ENCODE measurements at places on chromosomes 3 and 15.

DNA sequence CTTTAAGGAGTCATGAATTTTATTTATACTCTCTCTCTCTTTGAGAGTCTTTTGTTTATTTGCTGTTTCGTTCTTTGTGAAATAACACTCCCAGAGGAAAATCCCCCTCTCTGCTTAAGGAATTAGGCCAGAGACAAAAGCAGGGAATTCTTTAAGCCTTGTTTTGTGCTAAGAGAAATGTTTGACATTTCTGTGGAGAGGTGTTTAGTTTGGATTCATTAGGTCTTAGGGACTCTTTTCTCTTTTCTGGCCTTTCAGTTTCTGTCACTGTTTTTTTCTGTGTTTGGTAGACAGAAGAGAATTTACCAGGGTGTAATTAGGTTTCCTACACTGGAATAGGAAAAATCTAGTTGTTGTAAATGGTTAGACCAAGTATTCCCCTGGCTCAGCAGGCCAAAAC is 241.8 kb upstream of the NR2F2 start:
- no peak for DNase-seq

GRCh38 chr3:188904670-188905069 is 267.1 kb upstream of the TPRG1 start:
- DNase-seq, result no peak

- DNase-seq, result no peak
Observed at GRCh38 chr15:36232491-36232890, 346.9 kb upstream of the CDIN1 start.

DNA sequence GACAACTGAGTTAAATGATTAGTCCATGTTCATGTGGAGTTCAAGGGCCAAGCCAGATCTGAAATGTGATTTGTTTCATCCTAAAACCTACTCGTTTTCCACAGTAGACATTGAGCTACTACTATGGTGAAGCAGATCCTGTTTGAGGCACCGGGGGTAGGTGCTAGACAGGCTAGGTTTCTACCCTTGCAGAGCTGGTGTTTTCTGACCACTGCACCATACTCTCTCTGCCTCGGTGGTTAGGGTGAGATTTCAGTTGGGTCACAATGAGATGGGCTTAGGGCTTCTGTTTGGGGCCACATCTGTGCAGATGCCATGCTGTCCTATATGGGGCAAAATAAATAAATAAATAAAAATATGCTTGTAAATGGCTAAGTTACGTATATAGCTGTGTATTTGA is 99.3 kb downstream of the OXNAD1 start:
- no peak for DNase-seq

- DNase-seq, result no peak
Observed at GRCh38 chr3:12935023-12935860, 93.9 kb upstream of the RPL32 start.

DNA sequence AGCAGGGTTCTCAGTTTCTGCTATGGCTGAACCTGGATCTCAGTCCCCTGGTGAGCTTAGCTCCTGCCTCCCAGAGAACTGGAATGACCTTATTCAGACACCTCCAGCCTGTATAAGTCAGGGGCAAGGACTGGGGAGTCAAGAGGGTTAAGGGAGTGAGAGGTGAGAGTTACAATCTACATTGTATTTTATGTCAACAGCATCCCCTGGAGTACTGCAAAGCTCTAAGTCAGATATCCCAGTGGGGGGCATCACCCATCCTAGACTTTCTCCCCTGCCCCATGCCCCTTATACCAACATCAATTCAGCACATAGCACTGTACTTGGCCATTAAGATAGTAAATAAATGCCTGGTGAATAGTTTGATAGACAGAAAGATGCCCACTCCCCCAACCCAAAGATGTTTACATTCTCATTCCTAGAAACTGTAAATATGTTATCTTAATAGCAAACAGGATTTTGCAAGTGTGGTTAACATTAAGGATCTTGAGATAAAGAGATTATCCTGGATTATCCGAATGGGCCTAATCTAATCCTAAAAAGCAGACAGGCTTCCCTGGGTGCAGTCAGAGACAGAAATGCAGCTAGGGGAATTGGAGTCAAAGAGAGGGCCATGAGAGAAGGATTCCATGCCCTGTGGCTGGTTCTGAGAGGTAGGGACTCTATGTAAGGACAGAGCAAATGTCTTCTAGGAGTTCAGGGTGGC is 132.3 kb upstream of the RASGRP1 start:
- no peak for DNase-seq

DNA sequence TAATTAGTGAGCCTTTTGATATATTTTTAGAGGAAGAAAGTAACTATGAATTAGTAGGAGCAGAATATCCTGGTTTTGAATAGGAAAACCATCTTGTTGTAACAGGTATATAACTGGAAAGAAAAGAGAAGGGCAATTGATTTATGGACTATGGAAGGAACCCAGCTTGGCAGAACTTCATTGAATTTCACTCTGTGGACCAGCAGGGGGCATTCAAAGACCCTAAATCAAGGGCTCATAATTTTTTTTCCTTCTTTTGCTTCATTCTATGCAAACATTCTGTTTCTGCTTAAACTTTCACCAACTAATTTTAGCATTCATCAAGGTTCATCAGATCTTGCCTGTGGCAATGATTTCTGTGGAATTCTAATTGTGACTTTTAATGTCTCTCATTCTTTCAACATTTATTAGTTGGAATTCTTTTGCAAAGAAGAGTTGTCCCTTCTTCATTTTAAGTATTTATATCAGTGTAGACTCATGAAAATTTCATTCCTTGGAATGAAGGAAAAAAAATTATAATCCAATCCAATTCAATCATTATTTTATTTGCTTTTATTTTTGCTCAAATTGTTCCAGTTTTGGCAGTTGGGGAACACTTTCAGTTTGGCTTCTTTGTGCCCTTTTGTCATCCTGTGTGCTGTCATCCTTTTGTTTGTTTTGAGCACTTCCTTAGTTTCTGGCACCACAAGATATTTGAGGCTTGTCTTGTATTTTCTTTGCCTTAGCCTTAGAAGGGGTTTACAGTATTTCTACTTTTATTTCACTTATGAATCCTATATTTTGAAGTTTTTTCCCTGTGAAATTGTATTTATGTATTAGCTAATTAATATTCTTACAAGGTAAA is 30.4 kb downstream of the NXPE3 start:
- DNase-seq, result no peak

GRCh38 chr15:93045191-93045785 is 43.7 kb downstream of the RGMA start:
- DNase-seq, result no peak

- DNase-seq, result no peak
Observed at GRCh38 chr15:93882141-93882540, 349.2 kb upstream of the MCTP2 start.

DNA sequence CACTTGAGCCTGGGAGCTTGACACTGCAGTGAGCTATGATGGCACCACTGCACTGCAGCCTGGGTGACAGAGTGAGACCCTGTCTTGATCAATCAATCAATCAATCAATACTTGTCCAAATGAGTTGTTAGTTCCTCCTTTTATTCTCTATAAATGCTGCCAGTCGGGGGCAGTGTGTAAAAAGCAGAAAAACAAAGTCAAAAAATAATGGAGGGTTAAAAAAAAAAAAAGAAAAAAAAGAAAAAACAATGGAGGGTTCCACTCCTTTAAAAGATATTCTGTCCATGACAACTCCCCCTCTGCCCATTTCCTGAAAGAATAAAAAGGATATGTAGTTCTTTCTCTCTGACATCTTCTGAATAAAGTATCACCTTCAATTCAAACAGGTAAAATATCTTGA is 1068.6 kb downstream of the FHIT start:
- DNase-seq, result no peak

DNA sequence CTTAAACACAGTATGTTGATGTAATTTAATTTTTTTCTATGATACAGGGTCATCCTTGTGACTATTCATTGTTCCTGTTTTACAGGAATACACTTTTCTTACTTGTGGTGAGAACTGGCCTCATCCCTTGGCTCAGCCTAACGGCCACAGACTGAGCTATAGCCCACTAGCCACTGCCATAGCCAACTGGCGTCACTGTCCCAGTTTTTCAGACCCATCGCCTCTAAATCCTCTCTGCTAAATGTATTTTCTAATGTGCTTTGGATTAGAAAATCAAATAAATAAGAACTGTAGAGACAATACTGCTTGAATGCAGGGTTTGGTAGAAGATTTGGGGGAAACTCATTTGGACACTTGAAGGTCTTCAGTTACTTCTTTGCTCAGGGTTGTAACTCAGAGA is 113.1 kb downstream of the TIGIT start:
- DNase-seq, result no peak

- DNase-seq, result no peak
Observed at GRCh38 chr15:35705884-35706585, 160.1 kb upstream of the DPH6 start.

- DNase-seq, result no peak
Observed at GRCh38 chr15:98806275-98806895, 158.0 kb downstream of the IGF1R start.

- no peak for DNase-seq
Observed at GRCh38 chr15:33074212-33074611, 120.3 kb downstream of the FMN1 start.

GRCh38 chr15:71806452-71806931 is 3.9 kb upstream of the NR2E3 start:
- DNase-seq, result no peak

DNA sequence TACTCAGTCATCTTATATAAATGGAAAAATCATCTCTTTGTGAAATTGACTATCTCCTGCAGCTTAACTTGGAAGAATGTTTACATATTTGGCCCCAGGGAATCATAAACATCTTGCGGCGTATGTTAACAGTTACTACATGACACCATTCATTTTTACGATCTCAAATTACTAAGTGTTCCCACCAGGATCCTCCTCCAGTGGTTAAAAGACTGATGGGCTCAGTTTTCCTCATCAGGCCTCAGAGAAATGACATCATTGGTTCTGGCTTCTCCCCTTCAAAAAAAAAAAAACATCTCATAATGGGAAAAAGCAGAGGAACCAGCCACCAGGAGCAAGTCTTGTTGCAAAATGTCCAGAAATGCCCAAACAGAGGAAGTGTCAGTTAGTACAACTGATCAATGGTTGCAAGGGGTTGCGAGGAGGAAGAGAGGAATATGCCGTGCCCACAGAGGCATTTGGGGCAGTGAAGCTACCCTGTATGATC is 70.5 kb upstream of the LIPC start:
- DNase-seq, result no peak

- DNase-seq, result no peak
Observed at GRCh38 chr3:13308380-13308801, 111.7 kb downstream of the NUP210 start.

DNA sequence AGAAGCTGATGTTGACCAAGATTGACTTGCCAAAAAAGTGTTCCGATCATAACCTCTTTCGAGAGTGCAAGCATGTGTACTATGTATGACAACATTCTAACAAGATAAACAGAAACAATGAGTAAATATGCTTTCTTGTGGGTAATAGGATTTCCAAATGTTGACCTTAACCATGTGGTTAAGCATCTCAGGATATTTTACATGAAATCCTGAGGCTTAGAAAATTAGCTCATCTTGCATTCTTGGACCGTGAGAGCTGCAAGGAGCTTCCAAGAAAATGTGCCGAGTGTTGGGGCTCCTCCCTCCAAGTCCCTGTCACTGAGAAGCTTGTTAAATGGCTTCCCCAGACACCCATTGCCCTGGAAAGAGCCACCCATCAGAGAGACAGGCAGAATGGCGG is 50.1 kb downstream of the C3orf20 start:
- no peak for DNase-seq

DNA sequence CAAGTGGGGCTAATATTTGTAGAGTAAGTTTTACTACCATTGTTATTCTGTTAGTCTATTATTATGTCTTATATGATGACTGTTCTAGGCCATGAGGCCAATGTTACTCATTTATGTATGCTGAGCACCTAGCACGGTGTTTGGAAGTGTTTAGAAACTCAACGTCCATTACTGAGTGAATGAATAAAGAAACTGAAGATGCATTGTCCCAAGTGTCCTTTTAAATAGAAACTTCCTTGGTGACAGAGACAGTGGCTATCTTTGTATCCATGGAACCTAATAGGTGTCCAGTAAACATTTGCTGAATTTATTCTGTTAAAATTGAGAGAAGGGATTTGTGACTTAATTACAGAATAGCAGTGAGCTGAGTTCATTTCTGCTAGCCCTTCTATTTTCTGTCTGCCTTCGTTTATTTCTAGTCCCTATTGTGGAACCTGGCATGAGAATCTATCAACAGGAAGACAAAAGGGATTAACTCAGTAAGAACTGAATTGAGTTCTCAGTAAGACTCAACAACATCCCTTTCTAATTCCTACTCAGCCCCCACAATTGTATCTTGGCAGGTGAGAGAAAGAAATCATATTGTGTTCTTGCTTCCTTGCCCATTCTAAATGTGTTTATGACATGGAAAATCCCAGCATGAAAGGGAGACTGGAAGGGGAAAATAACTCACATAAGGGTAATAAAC is 246.6 kb upstream of the LRRC3B start:
- DNase-seq, result no peak

DNA sequence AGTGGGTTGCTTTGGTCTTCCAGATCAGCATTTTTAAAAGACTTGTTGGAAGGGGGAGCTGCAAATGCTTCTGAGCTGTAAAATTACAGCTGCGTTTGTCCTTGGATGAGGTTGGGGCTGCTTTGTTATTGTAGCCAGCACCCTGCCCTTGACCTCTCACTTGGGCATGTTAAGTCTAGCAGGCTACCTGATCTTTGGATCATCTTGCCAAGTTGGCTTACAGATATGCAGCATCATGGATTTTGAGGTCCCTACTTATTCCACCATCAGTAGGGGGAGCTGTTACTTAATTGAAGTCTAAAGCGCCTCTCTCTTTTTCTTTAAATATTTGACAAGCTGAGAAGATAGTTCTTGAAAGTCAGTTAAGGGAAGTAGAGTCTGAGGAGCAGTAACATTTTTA is 793.0 kb downstream of the MCTP2 start:
- no peak for DNase-seq

DNA sequence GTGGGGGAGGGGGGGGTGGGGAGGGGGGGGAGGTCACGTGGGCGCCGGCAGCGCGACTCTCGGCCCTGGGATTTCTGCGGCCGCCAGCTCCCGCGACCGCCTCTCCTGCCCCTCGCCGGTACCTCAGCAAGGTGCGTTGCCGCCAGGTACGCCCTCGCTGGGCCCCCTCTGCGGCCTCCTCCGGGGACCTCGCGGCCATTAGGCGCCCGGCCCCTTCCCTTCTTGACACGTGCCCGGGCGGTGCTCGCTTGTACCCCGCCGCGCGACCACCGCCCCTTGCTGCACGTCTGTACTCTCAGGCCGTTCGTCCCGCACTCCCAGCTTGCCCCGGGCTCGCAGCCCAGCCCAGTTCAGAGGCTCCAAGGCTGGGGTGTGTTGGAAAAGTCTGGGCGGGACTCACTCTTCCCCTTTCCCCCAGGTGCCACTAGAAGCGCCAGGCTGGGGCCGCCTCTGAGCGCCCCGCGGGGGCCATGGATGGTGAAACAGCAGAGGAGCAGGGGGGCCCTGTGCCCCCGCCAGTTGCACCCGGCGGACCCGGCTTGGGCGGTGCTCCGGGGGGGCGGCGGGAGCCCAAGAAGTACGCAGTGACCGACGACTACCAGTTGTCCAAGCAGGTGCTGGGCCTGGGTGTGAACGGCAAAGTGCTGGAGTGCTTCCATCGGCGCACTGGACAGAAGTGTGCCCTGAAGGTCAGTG is at the start of gene MAPKAPK3:
TSS of gene MAPKAPK3 (plus strand) at position 56 of the 696 bp plus-strand sequence. CDS start at position 471, 415 bp downstream.
- DNase-seq, result no peak

- DNase-seq, result no peak
Observed at GRCh38 chr3:112001526-112001925, 2.8 kb downstream of the TAGLN3 start.

Data from NCI-H1930 (cell line).